ENCODE measurements at places on chromosomes 5 and 9.
A peak's percentile ranks its signal among the peaks of the same experiment; 100 is the strongest.

DNA sequence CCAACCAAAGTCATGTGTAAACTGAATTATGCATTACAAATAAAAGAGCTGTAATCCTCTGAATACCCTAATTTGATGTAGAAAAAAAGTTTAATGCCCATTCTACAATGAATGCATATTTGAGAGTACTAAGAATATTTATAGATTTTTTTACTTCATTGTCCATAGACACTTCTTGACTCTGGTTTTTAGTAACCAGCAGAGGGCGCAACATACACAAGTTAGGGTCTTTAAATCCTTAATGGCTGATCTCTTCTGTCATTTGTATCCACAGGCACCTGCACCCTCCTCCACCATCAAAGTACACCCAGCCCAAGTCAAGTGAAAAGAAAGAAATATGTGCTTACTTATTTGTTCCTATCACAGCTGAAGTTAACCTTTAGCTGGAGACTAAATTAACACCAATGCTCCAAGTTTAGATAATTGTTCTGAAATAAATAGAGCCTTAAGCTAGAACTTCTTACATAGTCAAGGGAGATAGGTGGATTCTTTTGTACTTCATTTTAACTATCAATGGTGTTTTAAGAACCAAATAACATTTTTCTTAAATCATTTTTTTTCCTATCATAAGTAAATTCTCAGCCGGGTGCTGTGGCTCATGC lies 524.2 kb upstream of the DAB2 start:
- DNase-seq = peak; percentile 78

DNA sequence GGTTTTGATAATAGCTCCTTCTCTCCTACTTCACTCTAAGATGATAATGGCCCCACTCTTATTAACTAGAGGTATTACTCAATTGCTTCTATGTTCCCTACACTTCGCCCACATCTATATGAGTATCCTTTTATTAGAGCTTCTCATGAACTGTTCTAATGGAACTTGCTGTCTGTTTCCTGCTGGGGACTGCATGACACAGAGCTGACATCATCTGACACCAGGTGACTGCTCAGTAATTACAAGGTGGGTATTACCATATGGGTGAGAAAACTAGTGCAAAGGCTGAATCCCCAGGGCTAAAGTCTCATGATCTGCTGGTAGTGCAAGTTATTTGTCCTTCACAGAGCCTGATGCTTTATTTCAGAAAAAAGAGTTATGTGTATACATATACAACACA lies 146.2 kb upstream of the PLCXD3 start:
- no peak for DNase-seq

GRCh38 chr5:100731768-100732167 lies 171.3 kb downstream of the ST8SIA4 start:
- DNase-seq = peak; percentile 59

DNA sequence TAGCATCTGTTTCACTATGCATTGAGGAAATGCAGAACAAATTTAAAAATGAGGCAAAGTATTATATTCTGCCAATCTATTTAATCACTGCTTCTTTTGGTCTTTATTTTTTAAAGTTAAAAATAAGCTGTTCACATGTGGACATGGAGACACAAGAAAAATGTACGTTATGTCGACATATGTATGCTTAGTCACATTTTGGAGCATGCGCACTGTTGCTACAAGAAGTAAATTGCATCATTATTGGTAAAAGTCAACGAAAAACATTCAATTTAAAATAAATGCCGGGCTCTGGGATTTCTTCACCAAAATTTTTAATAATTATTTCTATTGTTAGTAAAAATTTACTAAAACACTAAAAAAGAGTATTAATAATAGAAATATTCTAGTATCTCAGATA lies 876.3 kb upstream of the CTNND2 start:
- DNase-seq = no peak

- DNase-seq = no peak
Observed at GRCh38 chr5:35438288-35438687, 179.4 kb upstream of the SPEF2 start.

DNA sequence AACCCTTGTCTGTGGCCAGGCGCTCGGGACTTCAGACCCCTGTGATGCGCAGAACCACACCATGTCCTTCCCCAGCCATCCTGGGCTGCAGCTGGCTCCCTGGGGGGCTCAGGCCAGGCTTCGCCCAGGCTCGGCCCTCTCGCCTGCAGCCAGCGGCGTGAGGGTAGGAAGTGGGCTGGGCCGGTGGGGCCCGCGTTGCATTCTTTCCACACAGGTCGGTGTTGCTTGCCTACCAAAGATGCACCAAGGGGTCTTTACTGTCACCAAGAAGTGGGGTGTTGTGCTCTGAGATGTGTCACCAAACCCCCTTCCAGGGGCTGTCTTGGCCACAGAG lies 48.3 kb upstream of the RNF130 start:
- no peak for DNase-seq

DNA sequence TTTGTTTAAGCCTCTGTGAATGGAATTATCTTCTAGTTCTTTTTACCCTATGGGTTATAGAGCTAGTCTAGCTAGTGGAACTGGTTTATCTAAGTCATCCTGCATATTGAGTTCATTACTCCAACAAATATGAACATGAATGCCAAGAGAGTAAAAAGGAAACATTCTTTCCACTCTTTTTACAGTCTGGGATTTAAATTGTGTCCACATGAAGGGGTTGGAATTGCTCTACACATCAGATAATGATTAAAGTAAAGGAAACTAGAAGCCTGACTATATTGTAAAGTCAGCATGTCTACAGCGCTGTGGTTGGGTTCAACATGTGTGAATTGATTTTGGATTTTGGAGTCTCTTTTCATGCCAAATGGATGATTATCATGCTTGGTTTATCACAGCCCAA lies 173.1 kb downstream of the CCDC171 start:
- no peak for DNase-seq

DNA sequence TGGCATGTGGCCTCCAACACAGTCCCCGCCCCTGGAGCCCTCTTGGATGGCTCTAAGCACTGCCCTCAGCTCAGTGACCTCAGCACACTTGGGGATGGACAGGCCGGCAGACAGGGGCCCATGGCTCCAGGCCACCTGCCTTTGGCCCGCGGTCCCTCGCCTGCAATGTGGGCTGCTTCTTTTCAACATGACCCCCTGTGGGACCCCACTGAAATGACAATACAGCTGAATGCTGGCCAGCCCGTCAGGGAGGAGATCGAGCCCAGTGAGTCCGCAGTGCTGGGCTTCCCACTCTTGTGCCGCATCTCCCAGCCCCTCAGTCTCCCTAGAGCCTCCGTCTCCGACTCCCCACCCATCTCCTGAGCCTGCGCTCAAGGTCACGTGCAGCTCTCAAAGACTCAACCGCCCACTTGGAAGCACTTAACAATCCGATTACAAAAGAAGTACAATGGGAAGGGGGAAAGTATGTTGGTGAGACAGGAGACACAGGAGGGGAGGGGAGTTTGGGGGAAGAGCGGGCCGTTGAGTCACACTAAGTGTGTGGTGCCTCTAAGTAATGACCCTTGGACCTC lies 238.9 kb downstream of the HSPA4 start:
- DNase-seq = no peak
